ENCODE measurements at places on chromosomes 2 and 18. TPM values are rescaled to one million over a fixed set of nuclear protein-coding genes. Genes with fewer than 3 reads are reported as not detected.

Gene CCDC141
- total RNA-seq, result not detected

Gene ABCG5
- total RNA-seq, result not detected

Gene NPAS2
- total RNA-seq, result 9.8 TPM

Gene C2orf15
- total RNA-seq, result 0.28 TPM

Gene PTRHD1
- total RNA-seq, result 31.0 TPM

Gene CXCR1
- not detected for total RNA-seq

Gene DYNAP
- total RNA-seq, result not detected

Gene ANKRD23
- total RNA-seq, result 0.46 TPM

Gene CYTIP
- total RNA-seq, result 0.07 TPM

Gene SPOPL
- 17.5 TPM for total RNA-seq

Gene SERPINB11
- not detected for total RNA-seq

Gene OSR1
- not detected for total RNA-seq

Gene EIF2AK3
- 20.8 TPM for total RNA-seq

Data from pulmonary artery endothelial cell (primary cell).